ENCODE measurements at places on chromosomes 13 and 19.

GRCh38 chr19:36418287-36419001 lies at the start of gene ZFP82:
Gene ZFP82, minus strand, starts transcription at chr19:36418644. Its CDS starts 8,855 bp downstream, at chr19:36409789.
- peak; percentile 64 for DNase-seq

DNA sequence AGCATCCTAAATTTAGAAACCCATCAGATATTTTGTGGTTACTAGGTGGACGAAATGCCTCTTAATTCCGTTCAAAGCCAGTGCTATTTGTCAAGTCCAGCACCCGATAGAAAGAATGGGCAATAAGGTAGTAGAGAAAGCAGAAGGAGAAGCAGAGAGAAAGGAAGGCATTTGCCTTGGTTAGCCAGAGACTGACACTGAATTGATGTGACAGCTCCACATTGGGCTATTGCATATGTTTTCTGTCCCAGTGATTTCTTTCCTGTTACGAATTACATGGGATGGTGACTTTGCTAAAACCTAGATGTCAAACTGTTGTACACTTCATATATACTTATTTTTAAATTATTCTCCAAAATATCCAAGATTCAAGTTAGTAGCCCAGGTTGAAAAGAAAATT lies 542.6 kb downstream of the DCT start:
- no peak for DNase-seq

- no peak for DNase-seq
Observed at GRCh38 chr13:76474966-76475365, 411.2 kb downstream of the KCTD12 start.

DNA sequence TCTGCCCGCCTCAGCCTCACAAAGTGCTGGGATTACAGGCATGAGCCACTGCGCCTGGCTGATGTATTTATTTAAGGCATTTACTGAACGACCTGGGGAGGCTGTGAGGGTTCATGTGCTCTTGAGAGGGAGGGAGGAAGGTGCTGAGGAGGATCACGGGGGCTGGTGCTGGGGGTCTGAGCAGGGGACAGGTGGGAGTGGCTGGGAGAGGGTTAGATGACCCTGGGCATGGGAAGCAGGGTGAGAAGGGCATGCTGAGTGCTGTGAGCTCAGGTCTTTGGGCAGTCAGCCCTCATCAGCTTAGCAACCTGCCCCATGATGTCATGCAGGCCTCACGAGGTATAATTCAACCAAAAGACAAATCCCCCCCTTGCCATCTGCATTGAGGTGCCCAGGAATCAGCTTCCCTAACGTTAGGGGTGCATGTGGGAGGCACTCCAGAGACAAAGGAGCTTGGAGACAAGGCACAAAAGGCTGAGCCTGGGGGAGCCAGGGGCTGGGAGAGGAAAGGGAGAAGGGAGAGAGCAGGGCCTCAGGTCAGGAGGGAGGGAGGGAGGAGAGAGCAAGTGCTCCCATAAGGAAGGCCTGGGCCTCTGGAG lies 36.4 kb downstream of the SUGP2 start:
- DNase-seq = no peak

All from AML-193 (cell line).